A549 treated with Hydrocortisone at 1 μM for 4 hours (cell line): ENCODE measurements at places on chromosomes 2 and 18. TPM values are rescaled to one million over a fixed set of nuclear protein-coding genes. Genes with fewer than 3 reads are reported as not detected.

The TBR1 gene
- 0.03 to 0.07 TPM (median 0.04 TPM) in 4 of 5 replicates, not detected in the other for total RNA-seq

The SLC9A4 gene
- not detected in 5 replicates for total RNA-seq

The UGT1A4 gene
- total RNA-seq: 0.06 to 0.16 TPM (median 0.10 TPM) in 4 of 5 replicates, not detected in the other

The PSTPIP2 gene
- total RNA-seq: 0.14 to 0.36 TPM (median 0.27 TPM) in 5 replicates

The ESPNL gene
- total RNA-seq: 0.10 to 0.38 TPM (median 0.13 TPM) in 5 replicates

The SP9 gene
- 1.3 to 2.1 TPM (median 1.7 TPM) in 5 replicates for total RNA-seq

The ABCG5 gene
- total RNA-seq: not detected in 5 replicates

The LHCGR gene
- total RNA-seq: not detected in 5 replicates

The CD207 gene
- total RNA-seq: not detected in 5 replicates

The SEMA4C gene
- 14.3 to 19.9 TPM (median 18.6 TPM) in 5 replicates for total RNA-seq

The MSTN gene
- not detected in 5 replicates for total RNA-seq

The GKN1 gene
- total RNA-seq: 0.37 to 0.94 TPM (median 0.48 TPM) in 5 replicates

The PFN4 gene
- 1.7 to 2.3 TPM (median 1.8 TPM) in 5 replicates for total RNA-seq

The SLC9A2 gene
- 2.8 to 3.8 TPM (median 3.0 TPM) in 5 replicates for total RNA-seq
